ENCODE measurements at places on chromosomes 1 and 21.
A peak's percentile ranks its signal among the peaks of the same experiment; 100 is the strongest.

- DNase-seq: no peak
Measured at GRCh38 chr1:157574836-157575235, 22.5 kb upstream of the FCRL5 start.

- no peak for DNase-seq
Measured at GRCh38 chr1:46458190-46458589, 31.4 kb upstream of the DMBX1 start.

- DNase-seq: no peak
Measured at GRCh38 chr1:42753070-42753469, 13.0 kb upstream of the CLDN19 start.

DNA sequence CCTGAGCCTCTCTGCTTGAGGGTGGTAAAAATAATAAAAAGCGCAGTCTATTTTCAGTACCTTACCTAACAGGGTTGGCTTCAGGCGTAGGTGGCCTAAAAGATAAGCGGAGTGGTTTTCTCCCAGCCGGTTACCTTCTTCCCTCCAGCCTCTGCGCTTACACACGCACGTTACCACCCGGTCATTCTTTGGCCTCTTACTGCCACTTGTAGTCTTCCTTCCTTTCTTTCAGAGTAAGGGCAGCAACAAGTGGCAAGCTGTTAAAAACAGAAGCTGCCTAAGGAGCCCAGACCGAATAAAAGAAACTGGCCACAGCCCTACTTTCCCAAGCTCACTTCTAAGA, 35.4 kb downstream of the CLCA1 start:
- no peak for DNase-seq

DNA sequence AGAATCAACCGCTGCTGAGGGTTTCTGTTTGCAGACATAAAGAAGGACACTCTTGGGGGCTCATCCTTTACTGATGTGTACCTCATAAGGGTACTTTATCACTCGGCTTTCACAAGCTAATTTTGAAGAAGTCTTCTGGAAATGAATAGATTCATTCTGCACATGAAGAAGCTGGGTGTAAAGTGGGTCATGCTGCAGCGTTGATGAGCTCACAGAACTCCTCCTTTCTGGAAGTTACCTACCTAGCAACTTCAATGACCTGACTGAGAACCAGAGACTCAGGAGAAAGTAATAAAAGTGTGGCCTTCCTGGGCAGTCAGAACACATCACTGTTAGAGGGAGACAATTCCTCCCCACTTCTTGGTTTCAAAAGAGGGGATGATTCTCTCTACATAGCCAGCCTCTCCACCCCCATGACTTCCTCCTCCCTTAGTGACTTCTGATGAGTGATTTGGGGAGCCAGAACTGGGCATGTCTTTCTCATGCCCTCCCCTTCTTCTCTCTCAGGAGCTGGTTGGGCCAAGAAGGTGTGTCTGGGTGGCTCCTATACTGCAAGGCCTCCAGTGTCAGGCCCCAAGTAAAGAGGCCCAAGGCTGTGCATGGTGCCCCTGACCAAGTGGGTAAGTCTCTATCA, 27.0 kb downstream of the PCNX2 start:
- DNase-seq: no peak

DNA sequence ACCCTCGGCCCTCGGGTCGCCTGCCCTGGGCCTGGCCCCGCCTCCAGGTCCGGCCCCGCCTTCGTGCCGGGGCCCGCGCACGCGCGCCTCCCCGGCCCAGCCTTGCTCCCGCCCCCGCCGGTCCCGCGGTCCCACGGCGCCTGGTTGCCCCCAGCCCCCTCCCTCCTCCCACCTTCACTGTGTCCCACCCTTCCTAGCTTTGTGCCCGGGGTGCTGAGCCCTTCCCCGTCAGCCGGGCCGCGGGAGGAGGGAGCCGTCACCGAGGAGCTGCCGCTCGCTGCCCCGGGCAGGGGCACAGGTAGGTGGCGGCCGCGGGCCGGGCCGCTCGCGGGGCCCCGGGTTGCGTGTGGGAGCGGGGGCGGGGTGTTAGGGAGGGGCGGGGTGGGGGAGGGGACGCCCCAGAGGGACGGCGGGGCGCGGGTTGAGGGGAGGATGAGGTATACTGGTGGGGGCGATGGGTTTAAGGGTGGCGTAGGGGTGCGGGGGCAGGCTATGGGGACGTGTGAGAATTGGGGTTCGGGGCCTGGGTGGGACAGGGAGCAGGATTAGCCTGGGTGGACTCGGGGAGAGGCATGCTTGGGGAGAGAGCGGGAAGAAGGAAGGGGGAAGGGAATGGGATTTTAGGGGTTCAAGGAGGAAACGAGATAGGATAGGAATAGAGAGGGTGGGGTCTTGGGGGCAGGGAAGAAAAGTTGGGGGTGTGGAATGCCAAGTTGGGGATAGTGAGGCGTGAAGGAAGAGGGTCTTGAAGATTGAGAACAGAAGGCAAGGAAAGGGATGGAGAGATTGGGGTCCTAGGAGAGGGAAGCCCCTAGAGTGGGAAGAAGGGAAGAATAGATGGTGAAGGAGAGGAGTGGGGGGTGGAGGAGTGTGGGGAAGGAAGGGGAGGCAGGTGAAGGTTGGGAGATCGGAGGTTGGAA, at the start of gene LRRC42:
Gene LRRC42 (plus strand): TSS at position 99 of the 920 bp plus-strand sequence. CDS start 5,650 bp downstream, outside the sequence.
- no peak for DNase-seq

DNA sequence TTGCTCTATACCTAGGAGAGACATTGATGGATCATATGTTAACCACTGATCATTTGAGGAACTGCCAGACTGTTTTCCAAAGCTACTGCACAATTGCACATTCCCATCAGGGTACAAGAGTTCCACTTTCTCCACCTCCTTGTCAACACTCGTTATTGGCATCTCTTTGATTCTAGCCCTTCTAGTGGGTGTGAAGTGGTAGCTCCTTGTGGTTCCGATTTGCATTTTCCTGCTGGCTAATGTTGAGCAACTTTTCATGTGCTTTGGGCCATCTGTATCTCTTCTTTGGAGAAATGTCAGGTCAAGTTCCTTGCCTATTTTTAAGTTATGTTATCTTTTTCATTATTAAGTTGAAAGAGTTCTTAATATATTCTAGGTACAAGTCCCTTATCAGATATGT, 90.1 kb downstream of the DMRTB1 start:
- no peak for DNase-seq

DNA sequence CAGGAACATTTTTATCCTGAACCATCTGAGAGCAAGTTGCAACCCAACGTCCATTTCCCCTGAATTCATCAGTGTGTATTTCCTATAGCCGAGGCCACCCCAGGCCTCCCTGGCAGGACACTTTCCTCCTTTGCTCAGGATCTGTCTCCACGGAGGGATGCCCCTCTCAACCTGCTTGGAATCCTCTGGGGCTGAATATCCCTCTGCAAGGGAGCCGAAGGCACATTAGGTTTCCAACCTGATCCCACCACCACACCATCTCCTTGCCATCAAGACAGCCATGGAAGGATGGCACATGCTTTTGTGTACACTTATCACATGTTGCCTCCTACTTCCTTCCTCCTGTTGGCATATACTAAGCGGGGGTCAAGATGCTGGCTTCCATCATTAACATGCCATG, 74.8 kb upstream of the EDN2 start:
- DNase-seq: no peak

GRCh38 chr1:154208677-154209388, 2.7 kb upstream of the CFAP141 start:
- DNase-seq: no peak

DNA sequence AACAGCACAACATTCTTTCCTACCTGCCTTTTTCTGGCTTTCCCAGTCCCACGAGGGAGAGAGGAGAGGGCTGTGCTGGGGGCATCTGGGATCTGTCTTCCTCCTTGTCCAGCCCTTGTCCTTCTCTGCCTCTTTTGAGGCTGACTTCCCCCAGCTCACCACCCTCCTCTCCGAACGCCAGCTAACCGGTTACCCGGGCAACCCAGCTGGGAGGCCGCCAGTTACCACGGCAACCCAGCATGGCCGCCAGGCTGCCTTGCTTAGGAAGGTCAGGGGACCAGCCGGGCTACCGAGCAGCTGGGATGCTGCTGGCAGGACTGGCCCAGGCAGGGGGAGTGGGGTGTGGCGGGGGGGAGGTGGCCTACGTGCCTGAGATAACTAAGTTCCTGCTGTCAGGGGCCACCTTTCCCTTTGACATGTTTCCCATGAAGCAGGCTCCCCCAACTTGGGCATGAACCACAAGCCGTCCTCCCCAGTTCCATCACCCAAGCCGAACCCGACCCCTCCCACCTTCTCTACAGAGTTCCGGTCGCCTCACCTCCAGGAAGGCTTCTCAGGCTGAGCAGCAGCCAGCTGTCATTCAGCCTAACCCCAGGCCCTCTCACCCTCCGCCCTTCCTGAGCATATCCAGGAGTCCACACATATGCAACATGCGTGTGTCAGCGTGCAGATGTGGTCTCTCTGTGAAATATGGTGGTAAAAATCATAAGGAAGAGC, 8.7 kb downstream of the PLEKHA6 start:
- DNase-seq: no peak

DNA sequence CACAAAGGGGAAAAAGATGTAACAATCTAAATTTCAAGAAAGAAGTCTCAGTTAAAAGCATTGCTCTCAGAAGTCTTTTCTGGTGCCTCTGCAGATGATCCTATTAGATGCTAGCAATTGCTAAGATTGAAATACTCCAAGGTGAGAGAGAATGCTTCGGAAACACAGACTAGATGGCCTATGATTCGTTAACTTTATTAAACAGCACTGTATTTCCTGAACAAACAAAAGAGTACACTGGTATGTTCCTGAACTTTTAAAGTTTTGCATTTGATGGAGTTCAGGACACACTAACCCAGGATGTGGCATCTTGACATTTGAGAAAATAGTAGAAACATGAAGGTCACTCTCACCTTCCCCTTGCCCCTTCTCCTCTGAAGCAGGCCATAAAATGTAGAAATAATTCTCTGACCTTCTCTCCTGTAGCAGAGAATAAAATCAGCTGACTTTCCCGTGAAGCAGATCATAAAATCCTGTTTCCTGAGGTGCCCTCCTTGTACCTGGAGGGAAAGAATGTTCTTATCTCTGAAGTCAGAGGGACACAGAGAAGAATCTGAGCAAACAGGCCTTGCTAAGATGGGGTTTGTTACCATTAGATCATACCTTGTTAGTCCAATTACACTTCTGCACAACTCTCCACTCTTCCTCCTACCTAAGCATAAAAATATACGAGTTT, 142.9 kb upstream of the USP25 start:
- no peak for DNase-seq

DNA sequence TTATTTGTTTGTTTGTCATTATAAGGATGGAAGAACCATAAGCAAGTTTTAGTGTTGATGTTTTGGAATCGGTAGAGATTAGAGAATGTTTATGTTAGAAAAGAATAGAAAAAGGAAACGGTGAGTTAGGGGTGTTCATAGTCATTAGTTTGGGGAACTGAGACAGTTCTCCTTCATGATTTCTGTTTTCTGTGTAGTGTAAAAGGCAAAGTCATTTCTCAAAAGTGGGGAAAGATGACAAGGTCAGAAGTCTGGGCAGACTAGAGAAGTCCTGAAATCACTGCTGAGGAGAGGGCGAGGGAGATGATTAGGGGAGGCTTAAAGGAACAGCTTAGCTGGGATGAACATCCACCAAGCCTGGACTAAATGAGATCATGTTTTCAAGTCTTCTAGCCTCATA, 498.9 kb downstream of the TTLL7 start:
- no peak for DNase-seq

GRCh38 chr1:206001476-206001888, 1.7 kb downstream of the RAB7B start:
- no peak for DNase-seq

- no peak for DNase-seq
Measured at GRCh38 chr21:45499970-45500577, 42.2 kb downstream of the SLC19A1 start.

- no peak for DNase-seq
Measured at GRCh38 chr1:167441222-167441621, 77.1 kb downstream of the CD247 start.

GRCh38 chr1:209789245-209789644, 4.9 kb upstream of the C1orf74 start:
- DNase-seq: no peak

GRCh38 chr1:35718492-35719336, at the start of gene C1orf216:
TSS of gene C1orf216 (minus strand) at chr1:35718884. CDS start at chr1:35716321, 2,563 bp downstream.
- peak; percentile 38 for DNase-seq

- DNase-seq: no peak
Measured at GRCh38 chr1:7084232-7084894, 299.1 kb downstream of the CAMTA1 start.

- peak; percentile 67 for DNase-seq
Measured at GRCh38 chr1:160837558-160838205, 25.0 kb downstream of the CD244 start.

DNA sequence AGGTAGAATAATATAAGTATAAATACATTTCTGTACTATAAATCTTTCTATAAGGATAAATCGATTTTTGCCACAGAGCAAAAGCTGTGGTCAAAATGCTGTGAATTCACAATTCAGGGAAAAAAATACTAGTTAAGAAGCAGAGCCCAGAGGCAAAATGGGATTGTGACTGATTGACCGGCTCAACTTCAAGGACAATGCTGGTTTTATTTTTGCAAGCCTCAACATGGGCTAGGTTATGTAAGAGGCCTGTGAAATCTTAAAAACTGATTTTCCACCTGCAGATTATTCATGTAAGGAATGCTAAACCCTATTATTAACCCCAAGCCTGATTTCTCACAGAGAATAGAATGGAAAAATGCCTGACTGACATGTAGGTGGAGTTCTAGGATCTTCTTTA, 155.1 kb downstream of the HHAT start:
- DNase-seq: no peak

DNA sequence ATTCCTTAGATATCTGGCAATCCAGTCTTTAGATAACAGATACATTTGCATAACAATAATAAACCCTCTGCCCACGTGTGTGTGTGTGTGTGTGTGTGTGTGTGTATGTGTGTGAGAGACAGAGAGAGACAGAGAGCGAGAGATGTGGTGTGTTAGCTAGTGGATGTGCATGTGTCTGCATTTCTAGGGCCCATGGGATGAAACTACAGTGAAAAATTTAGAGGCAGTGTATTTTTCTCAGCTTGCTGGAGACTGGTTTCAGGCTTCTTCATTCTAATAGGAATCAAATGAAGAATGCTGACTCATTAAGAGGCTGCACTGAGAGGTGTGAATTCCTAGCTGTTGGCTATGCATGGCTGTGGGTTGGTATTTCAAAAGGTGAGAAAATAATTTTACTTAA, 303.2 kb downstream of the LMX1A start:
- DNase-seq: no peak

GRCh38 chr1:197980457-197980856, 63.3 kb downstream of the LHX9 start:
- DNase-seq: no peak

DNA sequence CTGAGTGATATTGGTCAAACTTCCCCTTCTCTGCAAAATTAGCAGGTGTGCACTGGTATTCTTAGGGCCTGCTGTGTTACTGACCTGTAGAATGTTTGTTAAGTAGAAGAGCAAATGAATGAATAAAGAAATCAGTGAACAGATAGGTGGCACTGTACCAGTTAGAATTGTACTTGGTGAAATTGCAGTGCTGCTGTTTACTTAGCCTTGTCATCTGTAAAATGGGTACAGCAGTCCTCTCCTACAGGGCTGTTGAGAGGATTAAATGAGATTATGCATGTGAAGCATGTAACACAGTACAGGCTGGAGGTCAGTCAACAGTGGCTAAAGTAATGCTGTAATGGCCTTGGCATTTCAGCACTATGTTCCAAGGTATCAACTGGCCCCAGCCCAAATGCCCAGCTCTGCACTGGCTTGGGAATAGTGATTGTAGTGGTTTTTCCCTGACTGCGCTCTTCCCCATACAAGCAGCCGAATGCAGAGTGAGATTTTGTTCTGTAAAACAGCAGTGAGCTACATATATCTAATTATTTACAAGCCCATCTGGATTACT, 10.5 kb downstream of the VANGL1 start:
- no peak for DNase-seq

Data from T follicular helper cell (primary cell).